ENCODE measurements at places on chromosomes 1 and 21.

DNA sequence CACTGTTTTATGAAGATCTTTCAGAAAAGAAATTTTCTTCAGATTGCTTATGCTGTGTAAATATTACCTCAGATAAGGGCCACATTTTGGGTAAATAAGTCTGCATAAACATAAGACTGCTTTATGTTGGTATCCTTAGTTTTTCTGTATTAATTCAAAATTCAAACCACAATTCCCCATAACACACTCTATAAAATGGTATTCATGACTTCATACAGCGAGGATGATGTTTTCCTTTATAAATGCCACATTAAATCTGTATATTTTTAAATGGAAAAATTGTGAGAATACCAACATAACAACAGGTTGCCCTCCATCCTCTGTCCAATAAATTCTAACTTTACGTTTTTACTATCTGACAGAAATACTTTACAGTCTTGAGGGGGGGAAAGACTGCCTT is 248.7 kb upstream of the CXADR start:
- DNase-seq = no peak

DNA sequence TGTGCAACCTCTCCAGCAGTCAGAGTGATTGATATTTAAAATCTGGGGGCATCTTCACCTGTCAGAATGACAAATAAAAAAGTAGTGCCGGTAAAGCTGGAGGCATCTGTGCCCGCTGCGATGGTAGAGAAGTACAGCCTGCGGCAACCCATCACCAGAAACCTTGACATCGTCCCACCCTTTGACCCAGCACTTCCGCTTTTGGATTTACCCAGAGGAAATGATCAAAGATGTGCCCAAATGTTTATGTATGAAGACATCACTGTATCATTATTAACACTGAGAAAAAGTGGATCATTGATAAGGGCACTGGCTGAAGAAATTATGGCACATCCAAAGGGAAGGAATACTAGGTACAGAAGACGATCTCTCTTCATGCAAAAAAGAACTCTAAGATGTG is 96.0 kb downstream of the PGBD5 start:
- no peak for DNase-seq

- DNase-seq = no peak
Observed at GRCh38 chr1:41108696-41109275, 87.3 kb upstream of the SLFNL1 start.

GRCh38 chr1:59560807-59561450 is 253.8 kb upstream of the HOOK1 start:
- DNase-seq = no peak

- peak; percentile 92 for DNase-seq
Observed at GRCh38 chr1:15949453-15950245, 26.3 kb downstream of the ZBTB17 start.

- no peak for DNase-seq
Observed at GRCh38 chr1:53401813-53402745, 57.1 kb upstream of the DMRTB1 start.

GRCh38 chr1:247119600-247120407 is 15.6 kb upstream of the ZNF669 start:
- DNase-seq = no peak

GRCh38 chr1:3630914-3631313 is 6.1 kb downstream of the TPRG1L start:
- no peak for DNase-seq

All from MG63 (cell line).